Lung (tissue), 17 donors: ENCODE measurements at places on chromosomes 12 and 14. TPM values are rescaled to one million over a fixed set of nuclear protein-coding genes. Genes with fewer than 3 reads are reported as not detected.

The DTX1 gene
- 2.9 TPM for total RNA-seq

The PTHLH gene
- total RNA-seq, result 0.46 TPM

The NANOG gene
- total RNA-seq, result 0.49 TPM

The CFAP73 gene
- total RNA-seq, result 14.6 TPM

The PMCH gene
- not detected for total RNA-seq

The BBOF1 gene
- 23.1 TPM for total RNA-seq

The PMEL gene
- 0.43 TPM for total RNA-seq

The PLCZ1 gene
- not detected for total RNA-seq

The PDE3A gene
- 5.2 TPM for total RNA-seq

The ABCD2 gene
- 1.1 TPM for total RNA-seq
